Stomach (tissue), 19 donors: ENCODE measurements at places on chromosomes 13 and 19.

DNA sequence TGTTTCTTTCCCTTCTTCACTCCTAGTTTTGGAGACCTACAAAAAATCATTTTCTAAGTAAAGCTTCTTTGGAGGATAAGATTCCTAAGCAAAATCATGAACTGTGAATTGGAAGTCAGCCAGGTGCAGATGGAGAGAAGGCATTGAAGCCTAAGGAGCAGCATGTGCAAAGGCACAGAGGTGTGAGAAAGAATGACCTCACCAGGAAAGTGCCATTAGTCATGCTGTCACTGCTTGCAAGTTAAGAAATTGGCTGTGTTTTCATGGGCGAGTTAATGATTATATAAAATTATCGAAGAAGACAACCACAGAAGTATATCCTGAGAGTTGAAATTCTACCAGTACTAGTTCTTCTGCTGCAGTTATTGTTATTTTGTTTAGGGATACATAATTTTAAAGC lies 80.3 kb upstream of the KLHL1 start:
- DNase-seq: no peak

GRCh38 chr19:53780506-53780905 lies 43.6 kb downstream of the NLRP12 start:
- DNase-seq: no peak

DNA sequence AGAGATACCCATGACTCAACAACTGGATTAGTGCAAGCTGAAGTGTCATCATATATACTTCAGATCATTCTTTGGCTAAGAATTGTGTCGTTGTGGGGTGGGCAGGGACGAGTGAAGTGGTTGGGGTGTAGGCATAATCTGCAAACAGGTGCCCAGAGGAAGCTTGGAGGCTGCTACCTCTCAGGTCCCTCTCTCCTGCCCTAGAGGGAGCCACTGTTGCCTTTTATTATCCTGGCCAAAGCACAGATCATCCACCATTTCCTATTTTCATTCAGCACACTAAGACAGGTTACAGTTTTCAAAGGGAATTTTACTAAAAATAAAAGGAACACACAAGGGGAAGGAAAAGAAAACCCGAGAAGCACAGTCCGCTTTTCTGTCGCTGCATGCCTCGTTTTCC lies 126.6 kb downstream of the HS6ST3 start:
- no peak for DNase-seq

GRCh38 chr13:84810781-84811180 lies 928.5 kb upstream of the SLITRK1 start:
- DNase-seq: no peak

GRCh38 chr19:924553-925086 lies 1.2 kb upstream of the ARID3A start:
- DNase-seq: peak; percentile 48

GRCh38 chr13:111907341-111907880 lies 159.5 kb upstream of the SOX1 start:
- DNase-seq: no peak

DNA sequence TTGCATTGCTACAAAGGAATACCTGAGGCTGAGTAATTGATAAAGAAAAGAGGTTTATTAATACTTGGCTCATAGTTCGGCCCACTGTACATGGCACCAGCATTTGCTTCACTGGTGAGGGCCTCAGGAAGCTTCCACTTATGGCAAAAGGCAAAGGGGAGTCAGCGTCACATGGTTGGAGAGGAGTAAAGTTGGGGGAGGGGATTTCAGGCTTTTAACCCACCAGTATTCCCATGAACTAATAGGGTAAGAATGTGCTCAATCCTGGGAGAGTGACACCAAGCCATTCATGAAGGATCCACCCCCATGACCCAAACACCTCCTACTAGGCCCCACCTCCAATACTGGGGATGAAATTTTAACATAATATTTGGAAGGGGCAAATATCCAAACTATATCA lies 82.5 kb upstream of the MYCBP2 start:
- no peak for DNase-seq

DNA sequence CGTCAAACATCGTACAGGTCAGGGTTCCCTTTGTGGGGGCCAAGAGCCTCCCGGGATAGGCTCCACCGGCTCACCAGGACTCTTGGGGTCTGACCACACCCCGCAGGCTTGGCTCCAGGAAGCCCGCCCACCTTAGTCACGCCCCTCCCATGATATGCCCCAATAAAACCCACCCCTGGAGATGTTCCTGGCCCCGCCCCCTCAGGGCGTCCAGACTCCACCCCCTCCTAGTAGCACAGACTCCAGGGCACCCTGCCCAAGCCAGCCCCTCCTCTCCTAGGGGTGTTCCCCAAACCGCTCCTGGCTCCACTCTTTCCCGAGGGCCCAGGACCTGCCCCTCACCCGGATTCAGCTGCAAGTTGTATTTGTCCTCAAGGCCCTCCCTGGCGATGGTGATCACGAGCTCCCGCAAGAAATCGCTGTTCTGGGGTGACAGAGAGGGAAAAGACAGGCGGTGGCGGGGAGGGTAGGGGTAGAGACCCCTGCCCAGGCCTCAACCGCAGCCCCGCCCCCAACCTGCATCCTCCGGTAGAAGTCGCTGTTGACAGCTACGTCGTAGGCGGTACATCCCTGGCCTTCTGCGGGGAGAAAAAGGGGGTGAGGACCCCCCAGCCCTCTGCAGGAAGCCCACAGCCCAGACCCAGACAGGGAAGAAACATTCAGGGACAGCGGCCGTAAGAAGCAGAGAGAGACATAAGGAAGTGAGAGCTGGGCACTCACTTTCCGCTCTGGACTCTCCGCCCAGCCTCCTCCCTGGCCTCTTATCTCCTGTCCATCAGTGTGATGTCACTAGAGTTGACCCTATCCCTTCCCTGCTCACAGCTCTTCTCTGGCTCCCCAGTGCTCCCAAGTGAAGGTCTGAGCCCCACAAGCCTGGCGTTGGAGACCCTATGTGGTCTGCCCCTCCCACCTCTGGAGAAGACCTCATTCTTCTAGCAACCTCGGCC lies 3.9 kb downstream of the PIH1D1 start:
- DNase-seq: no peak

DNA sequence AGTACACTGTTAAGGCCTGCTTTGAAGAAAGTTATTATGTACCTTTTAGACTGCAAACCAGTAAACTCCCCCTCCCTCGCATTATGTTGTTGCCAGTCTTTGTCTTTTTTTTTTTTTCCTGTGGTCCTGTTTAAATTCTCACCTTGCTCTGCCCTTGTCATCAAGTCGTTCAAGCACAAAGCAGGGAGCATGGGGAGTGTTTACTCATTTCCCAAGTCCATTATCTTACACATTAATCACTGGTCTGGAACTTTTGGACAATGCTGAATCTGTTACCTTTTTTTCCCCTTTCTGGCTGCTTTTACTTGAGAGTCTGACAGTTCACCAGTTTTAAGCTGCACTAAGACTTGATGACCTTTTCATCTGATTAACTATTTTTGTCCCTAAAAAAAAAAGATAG lies 108.2 kb downstream of the DACH1 start:
- no peak for DNase-seq

DNA sequence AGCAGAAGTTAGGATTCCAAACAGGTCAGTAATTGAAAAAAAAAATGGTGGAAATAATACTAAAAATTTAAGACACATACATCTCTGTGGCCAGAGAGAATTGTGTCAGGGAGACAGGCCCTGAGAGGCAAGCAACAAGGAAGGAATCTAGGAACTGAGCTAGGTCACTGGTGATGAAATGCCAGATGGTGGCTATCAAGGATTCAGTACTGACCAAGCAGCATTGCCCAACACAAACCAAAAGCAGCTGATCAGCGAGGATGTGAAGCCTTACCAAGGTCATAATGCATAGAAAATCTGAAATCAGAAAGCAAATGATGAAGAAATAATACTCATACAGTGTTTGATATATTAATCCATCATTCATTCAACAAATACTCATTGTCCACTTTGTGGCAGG lies 905.0 kb downstream of the GPC5 start:
- DNase-seq: no peak

DNA sequence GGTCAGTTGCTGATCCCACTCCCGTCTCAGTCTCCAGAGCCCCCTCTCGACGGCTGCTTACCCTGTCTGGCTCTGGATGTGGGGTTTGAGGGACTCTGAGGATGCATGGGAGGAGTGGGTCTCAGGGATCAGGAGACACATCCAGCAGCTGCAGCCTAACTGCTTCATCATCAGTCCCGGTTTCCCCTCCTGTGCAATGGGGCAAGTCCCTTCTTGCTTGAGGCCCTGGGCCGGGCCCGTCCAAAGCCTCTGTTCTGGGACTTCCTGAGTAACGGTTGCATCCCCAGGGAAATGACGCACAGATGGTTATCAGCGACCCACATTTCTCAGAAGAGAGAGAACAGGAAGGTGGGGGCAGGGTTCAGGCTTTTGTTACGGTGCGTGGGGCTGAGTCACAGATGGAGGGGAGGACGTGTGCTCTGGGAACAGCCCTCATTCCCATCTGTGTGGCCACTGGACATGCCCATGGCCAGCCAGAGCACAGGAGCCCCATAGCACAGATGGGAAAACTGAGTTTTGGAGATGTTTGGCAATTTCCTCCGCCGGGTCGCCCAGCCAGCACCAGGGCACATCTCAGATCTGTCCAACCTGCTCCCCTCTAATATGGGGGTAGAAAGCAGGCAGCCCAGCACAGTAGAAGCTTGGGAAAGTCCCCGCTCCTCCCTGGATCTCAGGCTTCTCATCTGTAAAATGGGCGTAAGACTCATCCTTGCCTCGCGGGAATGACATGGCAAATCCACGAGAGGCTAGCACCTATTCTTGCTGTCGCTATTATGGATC lies 19.3 kb downstream of the GNA15 start:
- DNase-seq: peak; percentile 76

DNA sequence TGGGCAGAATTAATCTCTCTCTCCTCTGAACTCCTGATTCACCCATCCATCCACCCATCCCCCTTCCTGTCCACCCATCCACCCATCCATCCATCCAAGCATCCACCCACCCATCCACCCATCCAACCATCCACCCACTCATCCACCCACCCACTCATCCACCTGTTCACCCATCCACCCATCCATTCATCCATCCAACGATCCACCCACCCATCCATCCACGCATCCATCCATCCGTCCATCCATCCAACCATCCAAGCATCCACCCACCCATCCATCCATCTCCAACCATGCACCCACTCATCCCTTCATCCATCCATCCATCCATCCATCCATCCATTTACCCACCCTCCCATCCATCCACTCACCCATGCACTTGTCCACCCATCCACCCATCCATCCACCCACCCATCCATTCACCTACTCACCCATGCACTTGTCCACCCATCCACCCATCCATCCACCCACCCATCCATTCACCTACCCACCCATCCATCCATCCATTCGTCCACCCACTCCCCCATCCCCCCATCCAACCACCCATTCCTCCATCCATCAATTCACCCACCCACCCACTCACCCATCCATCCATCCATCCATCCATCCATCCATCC lies 18.7 kb downstream of the MEX3D start:
- no peak for DNase-seq
